ENCODE measurements at places on chromosomes 2 and 18. TPM values are rescaled to one million over a fixed set of nuclear protein-coding genes. Genes with fewer than 3 reads are reported as not detected.

Gene NOSTRIN
- 0.68 TPM for total RNA-seq

Gene RABL2A
- total RNA-seq = 27.7 TPM

Gene PER2
- 22.9 TPM for total RNA-seq

Gene CTAGE1
- not detected for total RNA-seq

Gene LRATD1
- total RNA-seq = 3.8 TPM

Gene CD8B
- total RNA-seq = not detected

Gene SLC5A7
- total RNA-seq = not detected

Gene BOLL
- total RNA-seq = not detected

Gene NRBP1
- total RNA-seq = 83.9 TPM

Gene COL4A3
- 2.2 TPM for total RNA-seq

Gene IL1B
- 1.4 TPM for total RNA-seq

Gene RTTN
- total RNA-seq = 16.8 TPM

Gene AOX1
- 5.1 TPM for total RNA-seq

Gene IKZF2
- 22.2 TPM for total RNA-seq

Gene XIRP2
- total RNA-seq = not detected

Gene COPS8
- total RNA-seq = 64.7 TPM

Gene HMSD
- total RNA-seq = not detected

Gene FOXD4L1
- total RNA-seq = 0.43 TPM

Gene IMPA2
- 91.4 TPM for total RNA-seq
